NCI-H345 (cell line): ENCODE measurements at places on chromosomes 7 and 10.

DNA sequence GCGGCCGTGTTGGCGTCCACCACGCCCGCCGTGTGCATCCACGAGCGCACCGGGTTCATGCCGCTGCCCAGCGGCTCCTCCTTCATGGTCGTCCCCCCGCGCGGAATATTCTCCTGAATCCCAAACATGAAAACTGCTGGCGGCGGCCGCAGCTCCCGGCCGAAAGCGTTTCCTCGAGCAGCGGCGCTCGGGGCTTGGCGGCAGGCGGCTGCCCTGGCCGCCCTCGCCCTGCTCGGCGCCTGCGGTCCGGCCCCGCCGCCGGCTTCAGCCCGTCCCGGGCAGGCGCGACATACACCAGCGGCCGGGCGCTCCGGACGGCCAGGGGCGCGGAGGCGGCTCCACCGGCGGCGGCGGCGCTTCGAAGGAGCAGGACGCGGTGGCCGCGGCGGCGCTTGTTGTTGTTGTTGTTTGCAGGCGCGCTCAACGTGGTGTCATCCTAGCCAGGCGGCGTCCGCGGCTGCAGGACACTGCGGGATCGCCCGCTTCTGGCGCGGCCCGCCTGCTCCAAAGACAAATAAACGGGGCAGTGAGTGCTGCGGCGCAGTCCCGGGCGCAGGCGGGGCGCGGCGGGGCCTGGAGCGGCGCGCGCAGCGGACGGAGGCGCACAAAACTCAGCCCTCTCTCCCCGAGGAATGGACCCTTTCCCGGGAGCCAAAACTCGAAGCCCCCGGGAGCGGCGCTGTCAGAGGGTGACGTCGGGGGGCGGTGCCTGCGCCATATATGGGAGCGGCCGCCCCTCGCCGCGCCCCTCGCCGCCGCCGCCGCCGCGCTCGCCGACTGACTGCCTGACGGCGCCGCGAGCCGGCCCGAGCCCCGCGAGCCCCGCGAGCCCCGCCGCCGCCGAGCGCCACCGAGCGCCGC lies at the start of gene EBF3:
EBF3 (minus strand) TSS at position 634 of the 861 bp plus-strand sequence; CDS start at position 128, 506 bp downstream.
- peak; percentile 78 for DNase-seq

GRCh38 chr10:93073539-93074146 lies at the start of gene CYP26A1:
CYP26A1 (plus strand) TSS chr10:93073893; CDS start chr10:93073935, 42 bp downstream.
- no peak for DNase-seq

DNA sequence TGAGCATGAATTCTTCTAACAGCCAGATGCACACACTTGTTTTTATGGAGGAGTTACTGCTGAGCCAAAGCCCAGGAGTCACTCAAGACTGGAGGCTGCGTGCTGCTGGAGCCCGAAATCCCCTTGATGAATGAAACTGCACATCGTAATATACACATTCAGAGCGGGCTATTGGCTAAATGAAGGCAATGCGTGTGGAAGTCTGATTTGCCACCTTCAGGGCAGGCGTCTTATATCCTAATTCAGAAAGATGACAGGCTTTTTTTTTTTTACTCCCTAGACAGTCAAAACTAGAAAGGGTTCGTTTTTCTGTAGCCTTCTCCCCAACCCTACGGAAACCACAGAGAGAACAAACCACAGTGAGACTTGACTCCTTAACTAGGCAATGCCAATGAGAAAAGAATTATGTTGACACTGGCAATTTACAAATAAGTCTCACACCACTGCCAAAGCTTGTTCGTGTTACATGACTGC lies 227.2 kb upstream of the KLF14 start:
- no peak for DNase-seq

GRCh38 chr10:125694883-125695282 lies 11.9 kb upstream of the TEX36 start:
- DNase-seq = no peak

DNA sequence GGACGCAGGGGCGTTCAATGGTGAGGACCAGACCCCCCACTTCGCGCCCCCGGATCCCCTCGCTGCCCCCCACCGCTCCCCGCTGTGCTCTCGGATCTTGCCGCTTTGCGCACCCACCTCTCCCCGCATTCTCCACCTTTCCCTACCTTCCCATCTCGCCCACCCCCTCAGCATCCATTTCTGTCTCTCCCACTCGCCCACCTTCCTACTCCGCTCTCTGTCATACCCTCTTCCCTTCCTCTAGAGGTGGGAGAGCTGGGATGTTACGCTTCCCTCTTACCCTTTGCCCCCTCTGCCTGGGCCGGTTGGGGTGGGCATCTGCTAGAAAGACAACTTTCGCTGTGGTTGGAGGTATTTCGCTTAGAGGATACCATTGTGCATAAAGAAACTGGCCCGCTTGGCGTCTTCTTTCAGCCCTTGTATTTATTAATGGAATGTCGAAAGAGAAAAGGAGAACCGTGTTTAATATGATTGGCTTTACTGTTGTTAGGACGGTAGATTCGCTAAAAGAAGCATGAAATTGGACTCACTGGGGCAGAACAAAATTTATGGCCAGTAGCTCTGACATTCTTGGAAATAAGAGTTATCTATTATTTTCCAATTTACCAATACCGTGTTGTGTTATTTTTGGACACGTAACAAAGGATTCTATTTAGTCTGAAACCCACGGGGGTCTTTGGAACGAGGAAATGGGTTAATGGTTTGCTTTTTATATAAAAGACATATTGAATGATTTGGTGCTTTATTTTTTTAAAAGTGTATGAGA lies 873 bp downstream of the PRKAR2B start:
- peak; percentile 34 for DNase-seq

DNA sequence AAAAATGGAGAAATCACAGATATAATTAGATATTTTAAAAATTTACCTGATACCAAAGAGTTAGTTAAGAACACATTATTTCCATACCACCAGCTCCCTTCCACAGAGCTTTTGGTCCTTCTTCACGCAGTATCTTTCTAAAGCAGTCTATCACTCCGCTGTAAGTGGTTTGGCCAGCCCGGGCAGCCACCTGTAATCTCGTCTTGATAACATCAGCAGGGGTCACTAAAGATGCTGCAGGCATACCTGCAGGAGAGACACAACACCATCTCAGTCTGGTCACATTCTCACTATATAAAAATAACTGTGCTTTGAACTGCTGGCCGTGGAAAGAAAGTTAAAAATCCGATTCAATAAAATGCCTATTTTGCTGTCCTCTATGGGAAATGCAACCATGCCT lies 200.1 kb downstream of the SLC25A13 start:
- no peak for DNase-seq

DNA sequence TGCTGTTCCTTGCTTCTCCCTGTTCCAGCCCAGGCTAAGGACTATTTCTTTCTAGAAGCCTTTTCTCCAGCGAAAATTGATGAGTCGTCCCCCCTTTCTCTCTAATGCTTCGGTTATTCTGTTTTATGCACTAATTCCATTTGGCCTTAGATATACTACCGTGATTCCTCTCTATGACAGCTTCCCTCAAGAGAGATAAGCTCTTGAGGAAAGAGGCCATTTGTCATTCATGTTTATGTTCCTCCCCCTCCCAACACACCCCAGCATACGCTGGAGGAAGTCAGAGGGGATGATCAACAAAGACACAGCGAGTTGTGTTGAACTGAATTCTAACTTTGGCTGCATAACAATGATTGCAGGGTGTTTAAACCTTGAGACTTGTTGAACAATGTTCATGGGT lies 198.8 kb downstream of the BMPER start:
- DNase-seq = no peak
